Non-pigmented ciliary epithelial cell (primary cell): ENCODE measurements at places on chromosomes 16 and 17.

- no peak for DNase-seq
Measured at GRCh38 chr17:65797809-65798208, 236.4 kb upstream of the AXIN2 start.

GRCh38 chr17:14575471-14575953 is 274.6 kb downstream of the HS3ST3B1 start:
- no peak for DNase-seq

DNA sequence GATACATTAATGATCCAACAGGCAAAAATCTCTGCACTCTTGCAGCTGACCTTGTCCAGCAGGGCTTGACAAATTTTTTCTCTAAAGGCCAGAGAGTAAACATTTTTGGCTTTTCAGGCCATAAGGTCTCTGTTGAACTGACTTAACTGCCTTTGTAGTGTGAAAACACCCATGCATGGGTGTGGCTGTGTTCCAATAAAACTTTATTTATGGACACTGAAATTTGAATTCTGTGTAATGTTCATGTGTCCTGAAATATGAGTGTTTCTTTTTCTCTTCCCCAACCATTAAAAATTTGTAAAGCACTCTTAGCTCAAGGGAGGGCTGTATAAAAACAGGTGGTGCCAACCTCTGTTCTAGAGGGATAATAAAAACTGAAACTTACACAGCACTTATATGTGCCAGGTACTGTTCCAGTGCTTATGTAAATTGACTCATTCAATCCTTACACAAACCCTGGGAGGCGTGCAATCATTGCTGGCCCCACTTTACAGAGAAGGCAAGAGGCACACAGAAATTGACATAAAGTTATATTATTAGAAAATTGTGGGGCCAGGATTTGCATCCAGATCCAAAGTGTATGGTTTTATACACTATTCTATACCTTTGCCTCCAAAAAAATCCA is 18.8 kb upstream of the ZNF423 start:
- DNase-seq: no peak

- no peak for DNase-seq
Measured at GRCh38 chr16:67458121-67458641, 22.8 kb downstream of the ATP6V0D1 start.

DNA sequence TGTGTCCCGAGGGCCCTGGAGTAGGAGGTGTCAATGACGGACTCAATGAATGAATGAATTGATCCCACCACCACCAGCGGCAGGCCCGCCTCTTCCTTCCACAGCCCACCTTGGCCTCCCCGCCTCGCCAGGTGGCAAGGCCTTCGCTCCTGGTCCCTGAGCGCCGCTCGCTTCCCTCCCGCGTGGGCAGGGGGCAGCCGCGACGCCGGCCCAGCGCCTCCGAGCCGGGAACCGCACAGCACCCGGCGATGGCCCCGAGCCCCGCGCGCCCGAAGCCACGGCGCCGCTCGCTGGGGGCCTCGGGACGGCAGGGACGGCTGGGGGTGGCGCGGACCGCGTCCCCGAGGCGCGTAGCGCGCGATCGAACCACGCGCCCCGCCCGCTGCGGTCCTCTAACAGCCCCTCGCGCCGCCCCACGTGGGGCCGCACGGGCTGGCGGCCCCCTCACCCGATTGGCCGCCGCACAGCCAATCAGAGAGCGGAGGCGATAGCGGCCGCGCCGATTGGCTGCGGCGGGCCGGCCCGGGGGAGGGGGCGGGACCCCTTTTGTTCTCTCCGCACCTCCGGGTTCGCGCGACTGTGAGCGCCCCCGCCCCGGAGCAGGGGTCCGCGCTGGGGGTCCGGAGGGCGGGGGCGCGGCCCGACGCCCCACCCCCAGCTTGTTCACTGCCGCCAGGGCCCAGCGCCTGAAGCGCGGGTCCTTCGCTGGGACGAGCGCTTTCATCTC is 31.4 kb downstream of the ACTG1 start:
- no peak for DNase-seq

GRCh38 chr17:72362376-72363088 is 241.7 kb downstream of the SOX9 start:
- DNase-seq: no peak

DNA sequence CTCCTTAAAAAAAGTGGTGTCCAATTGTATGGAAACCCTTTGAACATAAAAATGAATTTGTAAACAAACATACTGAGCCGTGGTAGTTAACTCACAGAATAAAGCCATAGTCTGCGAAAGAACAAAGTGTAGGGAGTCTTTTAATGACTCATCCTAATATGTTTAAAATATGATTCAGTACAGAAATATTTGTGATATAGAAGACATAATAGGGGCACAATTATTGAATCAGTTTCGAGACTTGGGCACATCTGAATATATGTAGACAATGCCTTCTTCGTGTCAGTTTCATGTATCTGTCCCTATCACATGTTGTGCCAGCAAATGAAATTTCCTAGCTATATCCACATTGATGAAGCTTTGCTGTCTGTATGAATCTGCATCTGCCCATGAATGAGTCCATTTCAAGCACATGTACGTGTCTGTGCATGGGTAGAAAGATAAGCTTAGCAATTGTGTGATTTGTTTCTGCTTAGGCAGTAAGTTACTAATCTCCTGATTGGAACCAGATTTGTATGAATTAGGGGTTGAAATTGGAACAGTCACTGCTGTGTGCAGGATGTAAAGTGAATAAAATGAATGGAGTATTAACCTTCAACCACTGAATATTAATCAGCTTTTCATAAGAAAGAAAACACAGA is 112.5 kb upstream of the SOX9 start:
- no peak for DNase-seq

GRCh38 chr16:85996843-85997242 is 97.9 kb downstream of the IRF8 start:
- no peak for DNase-seq

GRCh38 chr17:38620551-38621277 is 15.0 kb upstream of the SRCIN1 start:
- no peak for DNase-seq

GRCh38 chr16:46801428-46802049 is 29.4 kb downstream of the C16orf87 start:
- DNase-seq: no peak

GRCh38 chr17:40818733-40819527 is 3.5 kb downstream of the KRT10 start:
- DNase-seq: no peak

- DNase-seq: no peak
Measured at GRCh38 chr16:18800293-18800692, 1.1 kb downstream of the ARL6IP1 start.

- DNase-seq: no peak
Measured at GRCh38 chr16:25219070-25219737, 2.5 kb downstream of the AQP8 start.

GRCh38 chr16:25371342-25371741 is 113.7 kb upstream of the ZKSCAN2 start:
- DNase-seq: no peak

- peak; percentile 93 for DNase-seq
Measured at GRCh38 chr16:22397464-22397863, 23.0 kb upstream of the CDR2 start.

DNA sequence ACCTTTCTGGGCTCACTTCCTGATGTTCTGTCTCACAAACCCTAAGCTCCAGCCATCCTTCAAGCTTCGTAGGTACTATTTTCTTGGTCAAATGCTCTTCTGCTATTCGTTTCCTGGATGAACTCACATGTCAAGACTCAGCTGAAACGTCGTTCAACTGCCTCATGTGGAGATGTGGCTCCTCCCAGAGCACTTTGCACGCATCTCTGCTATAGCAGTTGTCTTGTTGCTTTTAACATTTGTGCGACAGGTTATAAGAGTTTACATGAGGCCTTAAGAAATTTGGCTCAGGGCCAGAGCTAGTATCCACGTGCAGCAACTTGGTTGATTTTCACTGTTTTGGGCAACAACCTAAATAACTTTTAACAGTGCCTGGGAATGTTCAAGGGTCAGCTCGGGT is 2.8 kb upstream of the KRT40 start:
- DNase-seq: no peak

- no peak for DNase-seq
Measured at GRCh38 chr17:14918540-14918939, 346.6 kb downstream of the PMP22 start.

GRCh38 chr17:2943981-2944380 is 119.4 kb downstream of the OR1D5 start:
- DNase-seq: no peak

- no peak for DNase-seq
Measured at GRCh38 chr17:19744922-19745757, 3.0 kb downstream of the ALDH3A1 start.

GRCh38 chr16:2587891-2588565 is 50.2 kb downstream of the PDPK1 start:
- DNase-seq: no peak

GRCh38 chr17:11264183-11264871 is 23.3 kb downstream of the SHISA6 start:
- no peak for DNase-seq

GRCh38 chr16:15650698-15651171 is 690 bp downstream of the NDE1 start:
- DNase-seq: no peak

GRCh38 chr16:2429034-2429770 is at the start of gene CCNF:
Gene CCNF, plus strand, starts transcription at chr16:2429447. Its CDS starts 35 bp downstream, at chr16:2429482.
- DNase-seq: peak; percentile 51

- no peak for DNase-seq
Measured at GRCh38 chr17:28112181-28112580, 69.7 kb downstream of the NLK start.

GRCh38 chr16:61277849-61278248 is 758.4 kb downstream of the CDH8 start:
- no peak for DNase-seq

DNA sequence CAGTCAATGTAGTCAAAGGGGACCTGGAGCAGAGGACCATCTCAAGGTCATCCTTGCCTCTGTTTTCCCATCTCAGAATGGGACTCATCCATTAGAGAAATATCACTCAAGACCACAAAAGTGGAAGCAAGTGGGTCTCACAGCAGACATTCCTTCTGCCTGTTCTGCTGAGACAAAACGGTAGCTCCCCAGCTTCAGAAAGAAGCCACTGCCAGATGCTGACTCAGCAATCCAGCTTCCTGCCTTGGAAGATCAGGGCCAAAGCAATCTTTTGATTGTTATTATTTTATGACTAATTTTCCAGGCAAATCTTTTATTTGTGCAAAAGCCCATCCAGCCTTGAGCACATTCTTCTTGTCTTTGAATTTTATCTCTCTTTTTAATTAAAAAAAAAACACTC is 86.8 kb downstream of the CCT6B start:
- no peak for DNase-seq

GRCh38 chr17:66423056-66423955 is 120.9 kb downstream of the PRKCA start:
- DNase-seq: no peak

- no peak for DNase-seq
Measured at GRCh38 chr17:77140878-77141767, at the start of gene SEC14L1. Gene SEC14L1, plus strand, starts transcription at chr17:77140969. Its CDS starts 2,628 bp downstream, at chr17:77143597.

DNA sequence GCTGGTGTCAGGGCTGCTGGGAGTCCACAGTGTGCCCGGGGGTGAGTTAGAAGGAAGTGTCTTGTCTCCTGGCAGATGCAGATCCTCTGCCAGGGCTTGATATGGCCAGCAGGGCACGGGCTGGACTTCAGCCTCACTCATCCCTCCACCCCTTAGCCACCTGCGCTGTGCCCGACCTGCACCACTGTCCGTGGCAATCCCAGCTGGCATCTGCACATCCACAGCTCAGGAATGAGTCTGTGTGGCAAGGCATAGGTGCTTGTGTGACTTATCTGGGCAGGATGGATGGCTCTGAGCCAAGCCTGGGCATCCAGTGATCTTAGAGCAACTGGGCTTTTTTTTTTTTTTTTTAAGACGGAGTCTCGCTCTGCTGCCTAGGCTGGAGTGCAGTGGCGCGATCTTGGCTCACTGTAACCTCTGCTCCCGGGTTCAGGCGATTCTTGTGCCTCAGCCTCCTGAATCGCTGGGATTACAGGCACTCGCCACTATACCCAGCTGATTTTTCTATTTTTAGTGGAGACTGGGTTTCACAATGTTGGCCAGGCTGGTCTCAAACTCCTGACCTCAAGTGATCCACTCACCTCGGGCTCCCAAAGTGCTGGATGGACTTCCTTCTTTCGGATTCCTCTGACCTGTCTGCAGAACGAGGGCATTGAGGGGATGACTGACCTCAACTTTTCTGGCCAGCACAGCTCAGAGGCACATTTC is 22.5 kb upstream of the CACNG1 start:
- DNase-seq: no peak

GRCh38 chr17:58344047-58344790 is 7.8 kb downstream of the SUPT4H1 start:
- DNase-seq: no peak
